ENCODE measurements at places on chromosomes 11 and 22. TPM values are rescaled to one million over a fixed set of nuclear protein-coding genes. Genes with fewer than 3 reads are reported as not detected.

GRCh38 chr11:111320728-111321568 is 22.6 kb downstream of the POU2AF3 start:
- DNase-seq = no peak

- DNase-seq = no peak
Observed at GRCh38 chr11:47564933-47565339, 463 bp upstream of the PTPMT1 start.

DNA sequence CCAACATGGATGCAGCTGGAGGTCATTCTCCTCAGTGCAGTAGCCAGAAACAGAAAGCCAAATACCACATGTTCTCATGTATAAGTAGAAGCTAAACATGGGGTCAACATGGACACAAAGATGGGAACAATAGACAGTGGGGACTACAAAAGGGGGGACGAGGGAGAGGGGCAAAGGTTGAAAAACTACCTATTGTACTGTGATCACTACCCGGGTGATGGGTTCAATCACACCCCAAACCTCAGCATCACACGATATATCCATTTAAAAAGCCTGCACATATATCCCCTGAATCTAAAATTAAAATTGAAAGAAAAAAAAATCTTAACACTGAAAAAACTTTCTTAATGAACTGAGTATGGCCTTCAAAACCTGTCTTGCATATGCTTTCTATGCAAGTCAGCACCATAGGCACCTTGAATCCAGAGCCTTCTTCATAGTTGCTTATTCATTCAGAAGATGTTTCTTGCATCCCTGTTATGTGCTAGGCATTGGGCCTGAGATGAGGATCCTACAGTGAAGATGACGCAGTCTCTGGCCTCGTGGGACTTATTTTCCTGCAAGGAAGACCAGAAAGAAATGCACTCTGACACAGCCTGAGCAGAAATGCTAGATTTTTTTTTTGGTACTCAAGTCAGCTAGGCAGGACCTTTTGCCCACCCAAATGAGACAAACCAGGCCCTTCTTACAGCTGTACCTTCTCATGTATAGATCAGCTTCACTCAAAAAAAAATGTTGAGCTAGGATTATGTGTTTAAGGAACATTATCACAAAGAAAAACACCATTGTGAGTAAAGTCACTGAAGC is 21.0 kb downstream of the NNMT start:
- no peak for DNase-seq

- no peak for DNase-seq
Observed at GRCh38 chr11:102457865-102458264, 5.3 kb upstream of the TMEM123 start.

The ABCG4 gene
- 1.1 TPM for total RNA-seq

The RAB30 gene
- total RNA-seq = 31.3 TPM

DNA sequence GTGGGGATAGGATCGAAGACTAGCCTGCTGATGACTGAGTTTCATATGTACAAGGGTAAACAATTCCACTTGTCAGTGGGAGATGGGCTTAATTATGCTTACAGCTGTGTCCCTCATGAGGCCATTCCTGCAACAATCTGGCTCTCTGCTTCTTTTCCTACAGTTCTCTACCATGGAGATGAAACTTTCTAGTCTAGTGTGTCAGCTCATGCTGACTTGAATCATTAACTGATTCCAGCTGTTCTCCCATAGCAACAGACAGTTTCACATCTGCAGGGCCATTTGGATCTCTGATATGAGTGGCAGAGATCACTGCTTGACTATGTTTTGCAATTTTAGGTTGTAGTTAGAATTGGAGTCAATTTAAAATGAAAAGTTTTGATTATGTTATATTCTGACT is 1251.7 kb upstream of the RAG2 start:
- DNase-seq = no peak

The BIK gene
- not detected for total RNA-seq

The TBX10 gene
- 0.37 TPM for total RNA-seq

The OR8G5 gene
- total RNA-seq = not detected

DNA sequence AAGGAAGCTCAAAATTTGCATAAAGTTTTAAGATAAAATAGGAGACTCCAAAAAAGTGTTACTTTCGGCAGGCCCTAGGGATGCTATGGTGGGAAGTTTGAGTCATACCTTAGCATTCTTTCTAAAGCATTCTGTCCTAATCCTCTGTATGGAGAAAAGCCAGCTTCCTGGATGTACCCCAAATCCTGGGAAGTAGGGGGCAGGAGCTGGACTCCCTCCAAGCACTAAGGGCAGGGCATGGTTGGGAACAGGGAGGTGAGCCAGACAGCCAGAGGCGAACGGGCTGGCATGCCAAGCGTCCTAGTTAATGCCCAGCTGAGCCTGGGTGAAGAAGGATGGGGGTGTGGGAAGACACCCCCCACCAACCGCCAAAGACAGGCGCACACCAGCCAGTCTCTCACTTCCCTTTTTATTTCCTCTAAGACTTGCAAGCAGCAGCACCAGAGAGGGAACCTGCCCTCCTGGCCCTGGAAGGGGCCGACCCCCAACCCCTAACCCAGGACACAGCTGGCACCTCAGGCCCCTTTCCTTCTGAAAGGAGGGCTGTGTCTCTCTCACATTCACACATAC is 23.9 kb downstream of the RTN4RL2 start:
- no peak for DNase-seq

- no peak for DNase-seq
Observed at GRCh38 chr11:128481135-128481534, 106.2 kb downstream of the ETS1 start.

DNA sequence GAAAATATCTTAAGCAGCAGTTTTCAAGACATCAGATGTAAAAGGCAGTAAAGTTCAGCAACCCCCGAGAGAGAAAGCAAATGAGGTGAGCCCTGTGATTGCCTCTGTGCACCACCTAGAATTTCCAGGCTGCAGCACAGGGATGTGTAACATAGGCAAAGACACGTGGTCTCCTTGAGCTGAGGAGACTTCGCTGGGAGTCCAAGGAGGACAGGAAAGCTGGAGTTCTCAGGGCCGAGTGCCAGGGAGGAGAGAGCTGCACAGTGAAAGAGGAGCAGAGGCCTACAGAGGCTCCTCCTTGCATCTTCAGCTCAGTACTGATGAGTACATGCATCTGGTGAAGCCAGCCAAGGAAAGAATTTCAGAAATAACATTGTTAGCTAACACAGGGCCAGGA is 17.6 kb upstream of the TOLLIP start:
- DNase-seq = no peak

- DNase-seq = no peak
Observed at GRCh38 chr22:20249797-20250354, 18.2 kb downstream of the RTN4R start.

- no peak for DNase-seq
Observed at GRCh38 chr11:103948187-103948763, 88.2 kb upstream of the DDI1 start.

The SHISA8 gene
- 10.2 TPM for total RNA-seq

- DNase-seq = no peak
Observed at GRCh38 chr11:101264306-101264705, 134.7 kb upstream of the PGR start.

The GRIK4 gene
- total RNA-seq = 0.22 TPM

Data from left ventricle myocardium superior (tissue), 1 donor.